GM19239 (cell line): ENCODE measurements at places on chromosomes 5 and 9.

DNA sequence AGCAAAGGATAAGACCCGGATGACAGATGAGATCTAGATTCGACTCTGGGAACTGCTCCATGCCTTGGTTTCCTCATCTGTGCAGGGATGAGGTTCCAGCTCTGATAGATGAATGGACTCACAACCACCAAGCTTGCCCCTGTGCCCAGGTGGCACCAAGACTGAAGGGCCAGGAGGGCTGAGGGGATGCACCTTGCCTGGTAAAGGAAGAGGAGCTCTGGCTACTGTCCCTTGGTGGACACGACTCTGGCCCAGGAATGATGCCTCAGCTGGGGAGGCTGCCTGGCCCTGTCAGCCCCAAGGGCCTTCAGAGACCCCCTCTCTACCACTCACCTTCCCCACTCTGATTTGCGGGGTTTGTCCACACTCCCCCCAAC is 24.9 kb upstream of the ANXA6 start:
- no peak for DNase-seq

DNA sequence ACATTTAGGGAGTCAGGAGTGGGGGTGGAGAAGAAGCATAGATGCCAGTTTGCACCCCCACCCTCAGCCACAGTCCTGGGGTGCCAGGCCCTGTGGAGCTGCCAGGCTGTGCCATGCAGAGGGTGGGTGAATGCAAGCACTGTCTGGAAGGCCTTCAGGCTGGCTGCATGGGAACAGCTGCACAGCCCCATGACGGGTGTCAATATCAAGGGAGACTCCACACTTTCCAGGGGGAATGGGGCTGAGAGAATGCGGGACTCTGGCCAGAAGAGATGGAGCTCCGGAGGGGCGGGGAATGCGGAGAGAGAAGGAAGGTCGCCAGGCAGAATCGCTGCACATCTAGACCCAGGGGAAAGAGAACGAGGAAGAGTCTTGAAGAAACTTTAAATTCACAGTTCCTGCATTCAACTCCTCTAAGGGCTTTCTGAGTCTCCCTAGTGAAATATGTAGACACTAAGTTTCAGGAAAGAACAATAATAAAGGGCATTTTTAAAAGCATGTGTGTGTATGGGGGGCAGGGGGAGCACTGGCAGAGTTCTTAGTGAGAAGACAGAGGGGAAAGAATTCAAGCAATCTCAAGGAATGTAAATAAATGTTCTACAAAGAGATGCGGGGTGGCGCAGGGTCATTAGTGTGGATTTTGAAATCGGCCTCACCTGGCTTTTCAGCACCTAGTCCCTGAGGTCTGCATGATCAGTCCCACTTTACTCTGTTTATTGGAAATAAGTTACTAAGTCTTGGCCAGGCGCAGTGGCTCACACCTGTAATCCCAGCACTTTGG is 59.1 kb downstream of the BOD1 start:
- DNase-seq, result no peak

- DNase-seq, result no peak
Measured at GRCh38 chr9:126128494-126129142, 198.0 kb upstream of the MVB12B start.

DNA sequence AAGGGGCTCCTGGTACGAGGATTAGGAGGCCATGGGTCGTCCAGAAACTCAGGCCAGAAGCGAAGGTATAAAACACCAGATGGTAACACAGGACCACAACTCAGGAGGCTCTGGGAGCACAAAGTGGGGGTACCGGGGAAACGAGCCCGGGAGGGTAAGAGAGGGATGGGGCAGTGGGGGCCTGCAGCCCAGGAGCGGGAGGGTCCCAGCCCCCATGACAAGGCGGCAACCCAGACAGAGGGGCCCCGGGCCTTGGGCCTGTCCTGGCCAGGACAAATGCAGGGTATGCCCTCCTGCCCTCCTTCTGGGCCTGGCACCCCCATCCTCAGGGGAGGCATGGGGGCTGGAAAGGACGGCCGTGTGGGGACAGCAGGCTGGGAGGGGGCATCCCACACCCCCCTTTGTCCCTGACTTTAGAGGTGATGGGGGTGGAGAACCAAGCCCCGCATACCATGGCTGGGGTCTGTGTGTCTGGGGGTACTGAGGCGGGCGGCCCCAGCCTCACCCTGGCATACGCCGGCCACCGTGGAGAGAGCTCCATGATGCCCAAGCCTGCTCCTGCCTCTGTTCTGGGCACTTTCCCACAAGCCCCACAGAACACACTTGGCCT is 47.0 kb upstream of the EXOC3 start:
- no peak for DNase-seq

- DNase-seq, result no peak
Measured at GRCh38 chr5:91484662-91485061, 101.5 kb upstream of the ARRDC3 start.

GRCh38 chr9:69771775-69772418 is 12.1 kb upstream of the PTAR1 start:
- no peak for DNase-seq

DNA sequence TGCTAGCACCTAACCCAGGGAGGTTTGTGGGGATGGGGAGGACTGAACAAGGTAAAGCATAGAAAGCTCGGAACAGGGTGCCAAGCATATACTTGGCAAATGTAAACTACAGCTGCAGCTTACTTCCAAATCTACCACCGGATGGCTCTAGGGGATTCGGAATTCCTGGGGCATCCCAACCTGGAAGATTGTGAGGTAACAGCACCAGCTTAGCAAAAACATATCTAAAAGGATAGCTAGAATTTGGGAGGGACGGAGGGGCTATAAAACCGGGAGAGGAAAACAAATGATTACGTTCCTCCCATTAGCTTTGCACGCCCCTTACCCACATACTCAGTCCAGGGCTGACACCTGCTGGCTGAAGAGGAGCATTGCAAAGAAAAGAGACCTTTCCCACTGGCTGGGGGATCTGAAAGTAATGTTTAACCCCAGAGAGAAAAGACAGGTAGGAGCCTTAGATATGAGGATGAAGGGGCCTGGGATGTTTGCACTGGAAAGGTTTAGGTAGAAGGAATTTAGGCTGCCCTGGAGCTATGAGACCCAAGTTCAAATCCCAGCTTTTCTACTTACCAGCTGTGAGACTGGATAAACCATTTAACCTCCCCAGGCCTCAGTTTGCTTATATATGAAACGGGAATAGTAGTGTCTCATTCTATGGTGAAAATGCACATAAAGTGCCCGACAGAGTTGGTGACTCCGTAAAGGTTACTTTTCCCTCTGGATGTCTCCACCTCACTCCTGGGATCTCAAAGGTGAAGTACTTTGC is 73.6 kb downstream of the FAM114A2 start:
- peak; percentile 67 for DNase-seq

GRCh38 chr5:137146402-137146890 is 352.7 kb downstream of the SPOCK1 start:
- DNase-seq, result no peak

- DNase-seq, result no peak
Measured at GRCh38 chr9:16057541-16057940, 504.7 kb downstream of the CCDC171 start.

GRCh38 chr9:86079865-86080469 is 19.4 kb downstream of the GOLM1 start:
- DNase-seq, result no peak

GRCh38 chr5:149632311-149633251 is 51.3 kb downstream of the ARHGEF37 start:
- DNase-seq, result no peak

DNA sequence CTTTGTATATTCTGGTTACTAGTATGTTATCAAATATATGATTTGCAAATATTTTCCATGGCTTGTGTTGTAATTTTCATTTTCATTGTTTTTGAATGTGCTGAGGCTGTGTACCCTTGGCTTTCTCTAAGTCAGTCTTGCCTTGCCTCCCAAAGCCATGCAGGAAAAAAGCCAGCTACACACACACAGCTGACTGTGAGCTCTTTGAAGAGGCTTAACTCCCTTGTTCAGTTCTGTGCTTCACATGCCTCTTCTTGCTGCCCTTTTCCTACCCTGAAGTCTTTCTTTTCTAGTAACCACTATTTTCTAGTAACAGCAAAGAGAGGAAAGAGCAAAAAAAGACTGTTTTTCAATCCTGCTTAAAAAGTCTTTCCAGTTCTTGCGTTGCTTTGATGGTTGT is 53.9 kb downstream of the KCNN2 start:
- no peak for DNase-seq

DNA sequence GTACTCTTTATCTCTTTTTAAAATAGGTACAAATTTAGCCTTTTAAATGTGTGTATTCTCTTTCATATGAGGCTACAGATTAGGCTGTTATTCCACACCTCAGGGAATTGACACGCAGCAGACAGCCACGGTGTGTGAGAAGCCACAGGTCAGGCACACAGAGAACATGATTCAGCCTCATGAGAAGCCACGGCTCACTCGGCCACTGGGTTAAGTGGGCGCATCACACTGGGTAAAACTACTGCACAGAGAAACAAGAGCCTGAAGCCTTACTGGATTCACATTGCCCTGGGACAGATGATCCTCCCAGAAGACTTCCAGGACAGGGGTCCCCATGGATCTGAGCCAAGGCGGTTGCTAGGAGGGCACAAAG is 28.2 kb downstream of the LPCAT1 start:
- no peak for DNase-seq

GRCh38 chr9:21443849-21444625 is 3.8 kb downstream of the IFNA1 start:
- peak; percentile 24 for DNase-seq

GRCh38 chr5:148437249-148437648 is 53.5 kb downstream of the FBXO38 start:
- DNase-seq, result no peak

DNA sequence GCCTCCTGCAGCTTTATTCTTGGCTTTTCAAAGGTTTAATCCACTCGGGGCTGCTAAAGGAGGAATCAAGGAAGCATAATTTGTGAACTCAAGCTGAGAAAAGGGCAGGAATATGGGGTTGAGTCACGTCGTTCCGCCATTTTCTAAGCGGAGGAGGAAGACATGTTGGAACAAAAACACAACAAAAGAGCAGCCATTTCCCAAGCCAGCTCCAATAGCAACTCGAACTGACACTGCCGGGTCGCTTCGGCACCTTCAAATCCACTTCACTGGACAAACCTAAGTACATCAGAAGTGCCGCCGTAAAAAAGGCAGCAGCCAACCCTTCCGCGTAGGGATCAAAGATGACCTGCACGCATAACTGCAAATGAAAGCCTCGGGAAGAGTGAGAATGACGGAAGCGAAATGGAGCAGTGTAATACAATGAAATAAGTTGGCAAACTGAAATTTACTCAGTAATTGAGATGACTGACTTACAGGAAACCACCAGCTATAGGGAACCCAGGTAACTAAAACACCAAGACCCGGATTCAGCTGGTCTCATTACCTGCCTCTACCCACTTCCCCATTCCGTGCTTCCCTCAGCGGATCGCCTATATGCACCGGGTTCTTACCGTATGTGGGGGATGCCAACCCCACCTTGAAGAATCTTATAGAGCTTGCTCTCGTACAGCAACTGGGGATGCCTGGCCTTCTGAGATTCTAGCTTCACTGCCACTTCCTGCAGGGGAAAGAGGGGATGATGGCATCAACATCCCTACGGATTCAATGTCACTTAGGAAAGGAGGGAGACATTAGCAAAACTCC is 1.6 kb downstream of the CSNK1A1 start:
- DNase-seq, result peak; percentile 28

DNA sequence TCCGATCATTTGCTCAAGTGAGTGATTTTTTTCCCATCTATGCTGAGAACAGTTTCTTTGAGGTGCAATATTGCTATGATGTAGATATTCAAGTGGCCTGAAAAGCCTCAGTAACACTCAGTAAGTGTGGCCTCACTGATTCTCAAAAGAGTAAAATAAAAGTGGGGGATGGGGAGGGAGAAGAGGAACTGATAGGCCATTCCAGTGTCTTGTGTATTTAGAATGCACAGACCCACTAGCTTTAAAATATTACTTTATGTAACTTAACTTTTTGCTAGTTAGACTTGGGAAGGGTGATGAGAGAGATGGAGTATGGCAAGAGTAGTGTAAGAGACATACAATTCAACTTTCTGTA is 79.5 kb upstream of the ZNF608 start:
- no peak for DNase-seq

- DNase-seq, result no peak
Measured at GRCh38 chr9:4301971-4302427, 2.1 kb upstream of the GLIS3 start.
